Ascending aorta (tissue), 2 donors: ENCODE measurements at places on chromosomes 3 and 15.
A peak's percentile ranks its signal among the peaks of the same experiment; 100 is the strongest.

DNA sequence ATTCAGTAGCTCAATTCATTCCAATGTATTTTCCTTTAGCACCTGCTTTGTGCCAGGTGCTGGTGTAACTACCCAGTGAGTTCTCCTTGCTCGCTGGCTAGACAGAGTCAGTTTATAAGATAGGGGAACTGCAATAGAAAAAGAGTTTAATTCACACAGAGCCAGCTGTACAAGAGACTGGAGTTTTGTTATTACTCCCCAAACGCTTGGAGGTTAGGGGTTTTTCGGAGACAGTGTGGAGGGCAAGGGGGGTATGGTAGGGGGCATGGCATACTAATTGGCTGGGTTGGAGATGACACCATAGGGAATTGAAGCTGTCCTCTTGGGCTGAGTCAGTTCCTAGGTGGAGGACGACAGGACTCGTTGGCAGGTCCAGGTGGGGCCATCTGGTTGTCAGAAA lies 5.4 kb upstream of the CFAP91 start:
- no peaks in the 10 kb centered on the region for H3K4me1 ChIP-seq
- no peak overlapping the region for H3K4me3 ChIP-seq
- no peaks in the 10 kb centered on the region for H3K36me3 ChIP-seq
- no peak for DNase-seq
- peaks cover 3% of the 10 kb centered on the region for H3K27me3 ChIP-seq

- no peaks in the 10 kb centered on the region for H3K36me3 ChIP-seq
- no peak for DNase-seq
- H3K27me3 ChIP-seq: no peaks in the 10 kb centered on the region
- H3K4me1 ChIP-seq: no peaks in the 10 kb centered on the region
Observed at GRCh38 chr15:71811036-71811736, 832 bp downstream of the NR2E3 start.

DNA sequence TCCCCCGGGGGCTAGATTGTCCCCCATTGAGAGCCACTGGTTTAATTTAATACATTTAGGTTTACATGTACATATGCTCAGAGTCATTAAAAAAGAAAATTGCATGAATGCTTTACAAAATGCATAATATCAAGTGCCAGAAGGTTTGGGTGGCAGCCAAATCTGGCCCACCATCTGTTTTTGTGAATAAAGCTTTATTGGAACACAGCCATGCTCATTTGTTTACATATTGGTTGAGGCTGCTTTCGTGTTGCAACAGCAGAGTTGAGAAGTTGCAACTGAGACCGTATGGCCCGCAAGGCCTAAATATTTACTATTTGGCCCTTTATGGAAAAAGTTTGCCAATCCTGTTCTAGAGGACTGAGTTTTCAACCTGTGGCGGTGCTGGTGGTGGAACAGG lies 32.1 kb upstream of the RGMA start:
- H3K27ac ChIP-seq: no peak overlapping the region
- H3K36me3 ChIP-seq: no peaks in the 10 kb centered on the region
- DNase-seq: no peak
- no peaks in the 10 kb centered on the region for H3K27me3 ChIP-seq

GRCh38 chr3:182469086-182469485 lies 324.2 kb upstream of the ATP11B start:
- H3K36me3 ChIP-seq: no peaks in the 10 kb centered on the region
- no peak overlapping the region for H3K4me3 ChIP-seq
- H3K27me3 ChIP-seq: no peaks in the 10 kb centered on the region
- no peak overlapping the region for H3K27ac ChIP-seq

DNA sequence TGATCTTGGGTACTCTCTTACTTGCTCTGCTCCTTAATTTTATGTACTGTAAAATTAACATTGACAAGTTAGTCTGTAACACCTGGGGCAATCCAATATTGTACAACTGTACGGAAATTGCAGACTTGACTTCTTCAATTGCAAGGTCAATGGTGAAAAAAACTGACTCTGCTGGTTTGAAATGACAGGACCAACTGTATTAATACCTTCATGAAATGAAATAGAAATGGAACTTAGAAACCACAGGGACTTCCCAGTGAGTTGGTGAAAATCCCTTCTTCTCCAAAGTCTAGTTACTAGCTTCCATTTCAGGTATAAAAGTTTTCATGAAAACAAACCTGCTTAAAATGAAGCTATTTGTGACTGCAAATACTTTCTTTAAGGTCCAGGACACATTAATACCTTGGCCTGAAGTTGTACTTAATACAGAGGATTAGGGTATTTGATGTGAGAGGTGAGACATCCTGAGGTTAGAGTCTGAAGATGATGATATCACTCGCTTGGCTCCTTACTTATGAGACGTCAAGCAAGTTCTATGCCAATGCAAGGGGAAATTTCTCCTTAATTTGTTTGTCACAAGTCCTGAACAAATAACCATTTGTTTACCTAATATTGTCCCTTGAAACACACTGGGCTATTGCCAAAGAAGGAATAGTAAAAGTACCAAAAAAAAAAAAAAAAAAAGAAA lies 226.2 kb upstream of the TP63 start:
- no peaks in the 10 kb centered on the region for H3K4me1 ChIP-seq
- no peaks in the 10 kb centered on the region for H3K27me3 ChIP-seq
- no peak overlapping the region for H3K27ac ChIP-seq
- H3K36me3 ChIP-seq: no peaks in the 10 kb centered on the region
- H3K4me3 ChIP-seq: no peak overlapping the region

GRCh38 chr3:52931889-52932288 lies 34.5 kb upstream of the STIMATE start:
- no peak overlapping the region for H3K27ac ChIP-seq
- no peak for DNase-seq
- H3K27me3 ChIP-seq: no peaks in the 10 kb centered on the region
- H3K4me3 ChIP-seq: no peak overlapping the region
- no peaks in the 10 kb centered on the region for H3K36me3 ChIP-seq

- no peak for DNase-seq
- no peak overlapping the region for H3K27ac ChIP-seq
- H3K4me3 ChIP-seq: no peak overlapping the region
- no peaks in the 10 kb centered on the region for H3K4me1 ChIP-seq
- no peaks in the 10 kb centered on the region for H3K36me3 ChIP-seq
Observed at GRCh38 chr3:26369133-26369532, 253.4 kb upstream of the LRRC3B start.

DNA sequence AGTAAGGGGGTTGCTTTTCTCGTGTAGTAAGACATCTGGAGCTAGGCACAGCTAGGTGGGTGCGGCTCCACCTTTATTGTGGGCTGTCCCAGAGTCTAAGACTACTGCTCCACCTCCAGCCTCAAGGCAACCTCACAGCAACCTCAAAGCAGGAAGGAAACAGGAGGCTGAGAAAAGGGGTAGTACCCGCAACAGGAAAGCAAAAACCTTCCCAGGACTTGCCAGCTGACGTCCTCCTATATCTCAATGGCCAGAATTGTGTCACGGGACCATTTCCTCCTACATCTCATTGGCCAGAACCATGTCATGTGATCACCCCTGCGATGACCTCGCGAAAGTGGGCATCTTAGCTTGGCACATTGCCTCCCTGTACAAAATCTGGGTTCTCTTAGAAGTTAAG lies 4.3 kb upstream of the GPR160 start:
- H3K36me3 ChIP-seq: no peaks in the 10 kb centered on the region
- no peak overlapping the region for H3K27ac ChIP-seq
- no peak overlapping the region for H3K4me3 ChIP-seq
- no peak for DNase-seq
- peaks cover 6% of the 10 kb centered on the region for H3K27me3 ChIP-seq

- DNase-seq: no peak
- no peaks in the 10 kb centered on the region for H3K27me3 ChIP-seq
- H3K4me3 ChIP-seq: no peak overlapping the region
- H3K4me1 ChIP-seq: no peaks in the 10 kb centered on the region
- H3K36me3 ChIP-seq: no peaks in the 10 kb centered on the region
- H3K27ac ChIP-seq: no peak overlapping the region
Observed at GRCh38 chr3:17801131-17801530, 58.7 kb upstream of the TBC1D5 start.

DNA sequence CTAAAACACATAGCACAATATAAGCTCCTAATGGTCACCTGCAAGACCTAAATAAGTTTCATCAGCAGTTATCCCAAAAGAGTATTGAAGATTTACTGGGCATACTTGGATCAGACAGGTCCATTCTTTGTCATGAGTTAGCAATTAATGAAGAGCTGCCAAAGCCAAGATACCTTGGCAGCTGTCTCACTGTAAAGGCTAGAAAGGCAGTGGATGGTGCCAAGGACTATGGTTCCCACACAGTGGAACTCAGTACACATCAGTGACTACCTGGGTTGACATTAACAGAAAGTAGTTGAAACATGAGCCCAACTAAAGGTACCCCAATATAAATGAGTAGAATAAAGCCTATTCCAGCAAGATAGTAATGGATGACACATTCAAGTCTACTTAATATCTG lies 41.1 kb upstream of the TMCO5A start:
- H3K36me3 ChIP-seq: no peaks in the 10 kb centered on the region
- no peak overlapping the region for H3K4me3 ChIP-seq

DNA sequence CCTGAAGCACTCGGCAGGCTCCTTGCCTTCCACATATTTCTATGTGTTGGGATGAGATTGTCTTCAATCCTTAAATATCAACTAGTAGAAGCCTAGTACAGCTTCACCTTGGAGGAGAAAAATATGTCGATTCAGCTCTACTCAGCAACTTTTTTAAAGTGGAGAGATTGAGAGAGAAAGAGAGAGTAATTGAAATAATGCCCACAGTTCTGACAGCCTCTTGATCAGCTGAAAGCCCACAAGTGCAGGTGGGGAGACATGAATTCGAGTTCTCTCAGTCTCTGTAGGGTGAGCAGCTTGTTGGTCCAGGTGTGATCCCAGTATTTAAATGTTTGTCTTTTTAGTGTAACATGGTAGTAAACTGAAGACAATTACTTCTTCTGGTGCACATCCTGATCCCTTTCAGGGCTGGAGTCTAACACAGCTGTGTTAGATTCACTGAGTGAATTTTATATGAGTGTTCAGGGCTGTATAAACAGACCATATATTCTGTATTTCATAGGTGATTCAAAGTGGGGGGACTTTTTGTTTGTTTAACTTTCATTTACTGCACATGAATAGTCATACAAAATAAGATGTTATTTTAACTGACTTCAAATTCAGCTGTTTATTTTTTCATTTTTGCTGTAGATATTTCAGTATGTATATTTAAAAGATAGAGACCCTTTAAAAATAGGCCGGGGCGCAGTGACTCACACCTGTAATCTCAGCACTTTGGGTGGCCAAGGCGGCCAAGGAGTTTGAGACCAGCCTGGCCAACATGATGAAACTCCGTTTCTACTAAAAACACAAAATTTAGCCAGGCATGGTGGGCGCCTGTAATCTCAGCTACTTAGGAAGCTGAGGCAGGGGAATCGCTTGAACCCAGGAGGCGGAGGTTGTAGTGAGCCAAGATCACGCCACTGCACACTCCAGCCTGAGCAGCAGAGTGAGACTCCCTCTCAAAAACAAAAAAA lies 64.0 kb downstream of the ST6GAL1 start:
- no peak for DNase-seq
- H3K4me1 ChIP-seq: peaks cover 8% of the 10 kb centered on the region
- no peaks in the 10 kb centered on the region for H3K27me3 ChIP-seq
- H3K27ac ChIP-seq: peak overlapping the region; percentile 13
- H3K4me3 ChIP-seq: no peak overlapping the region

- no peak overlapping the region for H3K27ac ChIP-seq
- no peaks in the 10 kb centered on the region for H3K4me1 ChIP-seq
- H3K4me3 ChIP-seq: no peak overlapping the region
- DNase-seq: no peak
- H3K27me3 ChIP-seq: no peaks in the 10 kb centered on the region
Observed at GRCh38 chr15:60128710-60129109, 124.6 kb downstream of the FOXB1 start.

GRCh38 chr3:38004415-38005075 lies 14.0 kb downstream of the VILL start:
- H3K27ac ChIP-seq: peak overlapping the region; percentile 50
- no peaks in the 10 kb centered on the region for H3K27me3 ChIP-seq
- H3K36me3 ChIP-seq: peaks cover 34% of the 10 kb centered on the region
- DNase-seq: no peak
- H3K4me1 ChIP-seq: no peaks in the 10 kb centered on the region
- H3K4me3 ChIP-seq: no peak overlapping the region

GRCh38 chr3:19595884-19596283 lies 338.1 kb downstream of the EFHB start:
- H3K27ac ChIP-seq: no peak overlapping the region
- no peak for DNase-seq
- no peaks in the 10 kb centered on the region for H3K27me3 ChIP-seq
- H3K4me1 ChIP-seq: no peaks in the 10 kb centered on the region
- no peaks in the 10 kb centered on the region for H3K36me3 ChIP-seq

DNA sequence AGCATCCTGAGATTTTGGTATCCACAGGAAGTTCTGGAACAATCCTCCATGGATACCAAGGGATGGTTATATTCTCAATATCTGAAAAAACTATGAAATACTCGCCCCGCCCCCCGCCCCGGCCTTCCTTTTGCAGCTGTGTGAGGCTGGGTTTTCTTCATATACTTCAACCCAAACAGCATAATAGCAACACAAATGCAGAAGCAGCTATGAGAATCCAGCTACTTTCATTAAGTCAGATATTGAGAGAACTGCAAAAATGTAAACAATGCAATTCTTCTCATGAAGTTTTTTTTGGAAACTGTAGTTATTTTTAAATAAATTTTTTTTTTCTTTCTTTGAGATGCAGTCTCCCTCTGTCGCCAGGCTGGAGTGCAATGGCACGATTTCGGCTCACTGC lies 10.9 kb upstream of the IDH2 start:
- H3K27ac ChIP-seq: no peak overlapping the region
- no peaks in the 10 kb centered on the region for H3K27me3 ChIP-seq
- no peaks in the 10 kb centered on the region for H3K4me1 ChIP-seq
- DNase-seq: no peak
- H3K36me3 ChIP-seq: no peaks in the 10 kb centered on the region
- no peak overlapping the region for H3K4me3 ChIP-seq

- no peak overlapping the region for H3K4me3 ChIP-seq
- no peak overlapping the region for H3K27ac ChIP-seq
- H3K27me3 ChIP-seq: no peaks in the 10 kb centered on the region
- no peak for DNase-seq
- H3K4me1 ChIP-seq: no peaks in the 10 kb centered on the region
- H3K36me3 ChIP-seq: peaks cover 9% of the 10 kb centered on the region
Observed at GRCh38 chr3:98817547-98818041, 54.5 kb downstream of the ST3GAL6 start.
